T1000 (cell line): ENCODE measurements at places on chromosomes 16 and 17.

DNA sequence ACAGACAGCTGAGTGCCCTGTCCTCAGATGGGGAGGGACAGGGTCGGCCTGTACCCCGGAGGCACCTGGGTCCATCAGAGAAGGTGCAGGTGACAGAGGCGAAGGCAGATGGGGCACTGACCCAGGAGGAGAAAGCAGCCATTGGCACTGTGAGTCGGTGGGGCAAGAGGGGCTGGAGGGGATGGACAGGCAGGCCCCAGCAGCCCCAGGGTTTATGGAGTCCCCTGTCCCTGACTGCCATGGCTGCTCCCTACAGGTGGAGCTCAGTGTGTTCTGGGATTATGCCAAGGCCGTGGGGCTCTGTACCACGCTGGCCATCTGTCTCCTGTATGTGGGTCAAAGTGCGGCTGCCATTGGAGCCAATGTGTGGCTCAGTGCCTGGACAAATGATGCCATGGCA is 32.1 kb downstream of the ANKRD40 start:
- no peak for DNase-seq

GRCh38 chr16:16124438-16124837 is 98.9 kb downstream of the ABCC6 start:
- no peak for DNase-seq

DNA sequence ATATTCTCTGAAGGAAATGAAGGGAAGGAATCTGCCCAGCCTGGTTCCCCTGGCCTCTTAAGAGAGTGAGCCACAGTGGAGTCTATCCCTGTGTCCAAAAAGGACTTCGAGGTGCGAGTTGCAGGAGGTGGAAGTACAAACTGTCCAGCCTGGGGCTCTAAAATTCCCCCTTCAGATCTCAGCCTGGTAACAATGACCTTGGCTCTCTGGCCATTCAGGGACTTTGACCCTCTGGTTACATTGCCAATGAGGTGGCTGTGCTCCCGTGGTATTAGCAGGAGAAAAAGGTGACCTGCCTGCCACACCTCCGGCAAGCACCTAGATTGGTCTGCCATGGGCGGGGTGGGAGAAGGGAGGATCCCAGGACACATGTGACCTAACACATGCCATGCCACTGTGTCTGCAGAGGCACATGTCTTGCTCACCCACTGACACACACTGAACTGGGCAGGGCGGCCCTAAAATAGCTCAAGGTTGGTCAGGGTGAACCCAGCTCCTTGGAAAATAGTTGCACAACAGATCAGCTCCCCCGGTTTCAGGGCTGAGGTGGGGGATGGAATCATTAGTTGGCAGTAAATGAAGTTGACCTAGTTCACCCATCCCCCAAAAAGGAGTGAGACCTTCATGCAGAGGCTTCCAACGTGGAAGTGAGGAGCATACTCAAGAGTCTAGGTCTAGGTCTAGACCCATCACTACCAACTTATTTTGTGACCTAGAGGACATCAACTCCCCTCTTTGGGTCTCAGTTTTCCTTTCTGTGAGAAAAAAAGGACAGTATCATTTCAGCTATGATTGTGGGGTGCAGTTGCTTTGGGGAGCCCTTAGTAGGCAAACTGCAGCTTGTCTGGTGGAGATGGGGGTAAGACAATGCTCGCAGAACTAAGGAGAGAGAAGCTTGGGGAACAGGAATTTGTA is 2.2 kb downstream of the NR1D1 start:
- no peak for DNase-seq

DNA sequence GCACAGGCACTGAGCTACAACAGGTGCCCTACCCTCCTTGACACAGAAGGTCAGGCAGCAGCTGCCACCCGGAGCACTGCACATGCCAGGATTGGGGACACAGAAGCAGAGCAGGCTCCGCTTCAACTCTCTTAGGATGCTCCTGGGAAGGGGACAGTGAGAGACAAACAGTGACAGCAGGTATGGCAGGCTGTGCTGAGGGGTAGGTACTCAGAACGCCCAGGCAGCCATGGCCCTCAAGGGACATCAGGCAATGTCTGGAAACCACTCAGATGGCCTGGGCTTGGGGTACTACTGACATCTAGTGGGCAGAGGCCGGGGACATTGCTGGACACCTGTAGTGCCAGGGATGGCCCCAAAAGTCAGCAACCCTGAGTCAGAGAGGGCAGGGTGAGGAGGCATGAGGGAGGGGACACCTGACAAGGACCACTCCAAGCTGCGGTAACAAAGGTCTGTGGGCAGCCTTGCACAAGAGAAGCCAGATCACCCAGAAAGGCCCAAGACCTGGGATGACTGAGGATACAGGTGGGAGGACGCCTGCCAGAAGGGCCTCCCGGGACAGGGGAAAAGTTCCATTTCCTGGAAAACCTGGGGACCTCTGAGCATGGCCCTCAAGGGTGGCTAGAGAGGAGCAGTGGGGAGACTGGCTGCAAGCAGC is 21.2 kb downstream of the PEMT start:
- DNase-seq, result no peak

- DNase-seq, result peak; percentile 50
Observed at GRCh38 chr16:53080345-53081031, 25.7 kb downstream of the CHD9 start.

DNA sequence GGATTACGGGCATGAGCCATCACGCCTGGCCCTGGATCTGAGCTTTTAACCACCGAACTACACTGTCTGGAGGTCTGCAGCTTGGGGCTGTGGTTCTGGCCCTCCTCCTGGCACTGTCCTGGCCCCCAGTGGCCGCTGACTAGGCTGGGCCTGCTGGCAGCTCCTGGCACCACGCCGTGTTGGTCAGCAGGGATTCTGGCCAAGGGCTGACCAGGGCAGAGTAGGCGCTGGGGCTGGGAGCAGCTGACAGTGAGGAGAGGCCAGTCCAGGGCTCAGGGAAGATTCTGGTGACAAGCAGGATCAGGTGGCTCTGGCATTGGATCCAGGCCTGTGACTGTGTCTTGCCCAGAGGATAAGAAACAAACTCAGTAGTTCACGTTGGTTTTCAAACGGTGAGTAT is 14.6 kb downstream of the EEF2K start:
- no peak for DNase-seq

- DNase-seq, result no peak
Observed at GRCh38 chr17:35597604-35598003, 10.5 kb downstream of the AP2B1 start.

GRCh38 chr16:55021595-55022475 is 91.2 kb downstream of the IRX5 start:
- DNase-seq, result no peak

DNA sequence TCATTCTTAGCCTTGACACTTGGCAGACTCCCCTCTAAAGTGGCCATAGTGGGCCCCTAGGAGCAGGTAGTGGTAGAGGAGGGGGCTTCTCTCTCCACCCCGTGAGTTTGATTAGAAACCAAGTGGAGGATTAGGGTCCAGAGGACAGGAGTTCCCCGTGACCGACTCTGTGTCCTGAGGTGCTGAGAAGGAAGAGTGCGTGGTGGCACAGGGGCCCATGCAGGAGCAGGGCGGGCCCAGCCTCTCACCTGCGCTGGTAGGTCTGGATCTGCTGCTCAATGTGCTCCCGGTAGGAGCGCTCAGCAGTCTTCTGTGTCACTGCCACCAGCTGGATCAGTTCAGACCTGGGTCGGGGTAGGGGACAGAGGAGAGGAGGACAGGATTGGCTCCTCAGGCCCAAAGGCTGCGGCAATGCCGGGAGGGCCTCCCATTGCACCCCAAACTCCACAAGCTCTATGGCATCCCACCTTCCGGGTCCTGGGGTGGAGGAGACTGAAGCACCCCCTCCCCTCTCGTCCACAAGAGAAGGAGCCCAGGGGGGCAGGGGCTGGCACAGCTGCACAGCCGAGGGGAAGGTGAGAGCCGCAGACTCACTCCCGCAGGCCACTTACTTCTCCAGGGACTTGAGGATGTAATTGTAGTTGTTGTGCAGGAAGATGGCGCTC is 6.2 kb downstream of the ZACN start:
- no peak for DNase-seq

GRCh38 chr16:24130494-24131085 is 125.5 kb upstream of the CACNG3 start:
- DNase-seq, result no peak

DNA sequence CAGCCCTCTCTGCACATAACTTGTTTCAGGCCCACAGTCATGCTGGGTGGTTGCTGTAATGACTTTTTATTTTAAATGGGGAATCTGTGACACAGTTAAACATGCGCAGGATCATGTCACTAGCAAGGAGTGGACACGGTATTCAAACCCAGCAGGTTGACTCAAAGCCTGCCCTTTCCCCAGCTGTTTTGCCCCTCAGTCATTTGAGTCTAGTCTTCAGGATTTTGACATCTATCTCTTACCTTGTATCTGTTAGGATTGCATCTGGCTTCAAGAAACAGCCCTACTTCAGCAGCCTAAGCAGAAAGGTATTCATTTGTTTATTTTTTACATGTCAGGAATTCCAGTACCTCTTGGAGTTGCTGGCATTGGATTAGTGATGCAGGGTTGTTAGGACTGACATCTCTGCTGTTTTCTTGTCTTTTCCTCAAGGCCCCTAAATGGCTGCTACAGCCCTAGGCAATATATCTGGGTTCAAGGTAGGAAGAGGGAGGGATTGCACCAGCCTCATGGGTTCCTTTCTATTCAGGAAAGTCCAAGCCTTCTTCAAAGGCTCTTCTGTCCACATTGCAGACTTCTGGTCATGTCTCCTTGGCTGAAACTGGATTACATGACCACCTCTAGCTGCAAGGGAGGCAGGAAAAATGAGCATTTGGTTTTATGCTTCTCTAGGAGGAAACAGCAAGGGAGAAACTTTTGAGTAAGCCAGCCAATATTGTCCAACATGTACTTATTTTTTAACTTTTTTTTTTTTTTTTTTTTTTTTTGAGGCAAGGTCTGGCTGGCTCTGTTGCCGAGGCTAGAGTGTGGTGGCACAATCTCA is 22.8 kb downstream of the ABCC1 start:
- no peak for DNase-seq
